ENCODE measurements at places on chromosomes 5 and 9. TPM values are rescaled to one million over a fixed set of nuclear protein-coding genes. Genes with fewer than 3 reads are reported as not detected.
A peak's percentile ranks its signal among the peaks of the same experiment; 100 is the strongest.

SH3PXD2B gene
- polyA plus RNA-seq, result 17.9 TPM

TICAM2 gene
- 0.06 TPM for polyA plus RNA-seq

ABO gene
- polyA plus RNA-seq, result not detected

SPACA9 gene
- polyA plus RNA-seq, result 3.6 TPM

CCDC171 gene
- polyA plus RNA-seq, result 0.46 TPM

SLC6A19 gene
- polyA plus RNA-seq, result not detected

- no peak for DNase-seq
These were observed 1259.8 kb downstream of the PTPRD start for GRCh38 chr9:9352877-9353481.

- DNase-seq, result no peak
These were observed 4.8 kb downstream of the GAS1 start for GRCh38 chr9:86942281-86943200.

DNA sequence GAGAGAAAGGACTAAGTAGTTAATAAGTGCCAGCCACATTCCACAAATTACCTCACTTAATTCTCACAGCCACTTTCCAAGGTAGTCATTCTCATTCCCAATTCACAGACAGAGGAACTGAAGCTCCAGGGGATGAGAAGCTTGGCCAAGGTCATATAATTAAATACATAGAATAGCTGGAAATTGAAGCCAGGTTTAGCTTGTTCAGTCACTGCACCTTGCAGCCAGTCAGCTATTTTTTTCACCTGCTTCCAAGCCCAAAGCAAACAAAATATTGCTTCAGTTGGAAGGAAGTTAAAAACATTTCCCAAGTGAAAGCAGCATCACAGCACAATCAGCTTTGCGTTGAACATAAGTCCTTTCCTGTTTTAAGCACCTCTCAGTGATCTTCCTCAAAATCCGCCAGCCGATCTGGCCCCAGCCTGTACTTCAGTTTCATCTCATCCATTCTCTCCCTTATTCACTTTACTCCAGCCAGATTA, 4.8 kb downstream of the ALDH1A1 start:
- DNase-seq, result no peak

DNA sequence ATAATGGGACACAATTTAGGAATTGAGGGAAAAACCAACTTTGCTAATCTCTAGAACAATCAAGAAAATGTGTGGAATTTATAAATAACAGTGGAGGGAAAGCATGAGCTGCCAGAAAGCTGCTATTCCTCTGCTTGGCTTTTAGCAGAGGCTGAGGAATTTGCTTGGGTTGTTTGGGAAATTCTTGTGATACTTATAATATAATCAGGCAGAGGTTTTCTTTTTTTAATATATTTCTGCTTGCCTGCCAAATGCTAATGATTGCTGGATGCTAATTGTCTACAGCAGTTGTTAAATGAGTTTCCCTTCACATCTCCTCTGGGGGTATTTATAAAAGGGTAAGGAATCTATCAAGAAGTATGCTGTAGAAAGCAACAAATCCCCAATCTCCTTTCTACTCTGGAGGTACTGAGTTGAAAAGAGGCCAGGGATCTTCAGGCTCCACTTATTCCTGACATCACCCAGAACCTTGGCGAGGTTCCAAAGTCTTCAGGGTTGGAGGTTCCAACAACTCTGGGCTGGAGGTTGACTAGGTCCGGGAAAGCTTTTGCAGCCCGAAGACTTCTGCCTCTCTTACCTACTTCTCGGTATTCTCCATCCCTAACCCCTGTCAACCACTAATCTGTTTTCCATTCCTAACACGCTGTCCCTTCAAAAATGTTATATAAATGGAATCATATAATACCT, 60.4 kb upstream of the TMED7 start:
- DNase-seq, result no peak

GRCh38 chr9:135048758-135049444, 38.6 kb upstream of the OLFM1 start:
- no peak for DNase-seq

DNA sequence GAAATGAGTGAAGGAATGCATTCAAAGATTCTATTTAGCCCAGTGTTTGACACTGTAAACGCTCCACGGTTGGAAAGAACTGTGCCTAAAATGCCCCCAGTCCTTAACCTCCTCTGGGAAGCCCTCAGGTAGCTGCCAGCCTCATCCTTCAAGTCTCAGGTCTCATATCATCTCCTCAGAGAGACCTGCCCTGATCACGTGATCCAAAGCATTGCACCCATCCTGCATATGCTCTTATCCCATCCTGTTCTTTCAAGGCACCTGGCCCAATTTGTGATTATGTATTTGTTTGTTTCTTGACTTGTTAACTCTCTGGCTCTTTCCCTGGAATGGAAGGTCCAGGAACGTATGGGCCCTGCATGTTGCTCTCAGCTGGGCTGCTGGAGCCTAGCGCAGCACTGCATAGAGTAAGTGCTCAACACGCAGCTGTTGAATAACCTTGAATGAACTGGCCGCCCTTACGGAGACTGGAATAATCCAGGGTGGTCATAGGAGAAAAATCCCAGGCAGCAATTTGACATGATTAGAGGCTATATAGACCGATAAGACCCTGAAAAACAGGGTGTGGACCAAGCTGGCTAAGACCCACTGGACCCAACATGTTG, 8.7 kb downstream of the C1QTNF2 start:
- no peak for DNase-seq

DNA sequence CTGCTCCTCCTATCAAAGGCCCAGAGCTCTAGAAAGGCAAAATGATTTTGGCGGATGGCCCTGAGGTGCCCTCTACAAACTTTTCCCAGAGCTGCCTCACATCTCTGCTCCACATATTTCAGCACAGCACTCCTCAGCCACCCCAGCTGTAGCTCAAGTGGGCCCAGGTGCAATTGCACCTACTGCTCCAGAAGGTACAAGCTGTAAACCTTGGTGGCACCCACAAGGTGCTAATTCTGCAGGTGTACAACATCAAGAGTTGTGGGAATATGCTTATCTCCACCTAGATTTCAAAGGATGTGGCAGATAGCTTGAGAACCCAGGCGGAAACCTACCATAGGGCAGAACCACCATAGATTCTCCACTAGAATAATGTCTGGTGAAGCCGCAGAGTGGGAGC, 432.2 kb downstream of the TMEM232 start:
- DNase-seq, result no peak

- DNase-seq, result no peak
These were observed 47.8 kb upstream of the NEURL1B start for GRCh38 chr5:172593306-172593705.

DNA sequence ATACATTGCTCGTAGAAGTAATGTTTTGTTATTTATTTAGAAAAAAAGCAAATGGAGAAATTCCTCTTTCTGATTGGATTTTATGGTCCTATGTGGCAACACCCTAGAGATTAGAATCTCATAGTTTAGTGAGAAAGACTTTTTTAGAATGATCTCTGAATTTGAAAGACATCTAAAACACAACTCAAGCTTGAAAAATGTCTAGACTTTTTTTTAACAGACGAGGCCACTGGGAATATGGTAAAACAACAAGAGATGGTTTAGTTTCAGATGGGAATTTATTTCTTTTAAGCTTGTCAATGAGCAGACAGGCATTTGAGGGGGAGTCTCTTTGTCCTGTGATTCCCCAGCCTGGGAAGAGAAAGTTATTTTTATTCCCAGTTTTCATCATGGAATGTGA, 122.1 kb downstream of the NTRK2 start:
- no peak for DNase-seq

GRCh38 chr9:98619788-98620187, 88.9 kb downstream of the GABBR2 start:
- DNase-seq, result no peak

GRCh38 chr5:171367424-171368370, 20.0 kb upstream of the NPM1 start:
- no peak for DNase-seq

- no peak for DNase-seq
These were observed 136.2 kb downstream of the FANCC start for GRCh38 chr9:95181226-95181818.

DNA sequence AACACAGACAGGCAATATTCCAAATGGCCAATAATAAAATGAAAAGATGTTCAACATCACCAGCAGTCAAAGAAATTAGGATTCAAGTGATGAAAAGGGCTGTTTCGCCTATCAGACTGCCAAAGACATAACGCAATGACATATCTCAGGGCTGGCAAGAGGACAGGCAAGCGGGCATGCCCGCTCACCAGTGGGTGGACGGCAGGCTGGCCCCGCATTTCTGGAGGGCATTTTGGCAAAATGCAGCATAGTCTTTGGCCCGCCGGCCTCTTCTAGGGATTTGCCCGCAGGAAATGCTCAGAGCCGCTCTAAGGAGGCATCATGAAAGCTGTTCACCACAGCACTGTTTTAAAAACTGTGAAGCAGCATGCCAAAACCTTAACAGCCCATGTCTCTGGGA, 1.4 kb upstream of the PPP1R26 start:
- no peak for DNase-seq

DNA sequence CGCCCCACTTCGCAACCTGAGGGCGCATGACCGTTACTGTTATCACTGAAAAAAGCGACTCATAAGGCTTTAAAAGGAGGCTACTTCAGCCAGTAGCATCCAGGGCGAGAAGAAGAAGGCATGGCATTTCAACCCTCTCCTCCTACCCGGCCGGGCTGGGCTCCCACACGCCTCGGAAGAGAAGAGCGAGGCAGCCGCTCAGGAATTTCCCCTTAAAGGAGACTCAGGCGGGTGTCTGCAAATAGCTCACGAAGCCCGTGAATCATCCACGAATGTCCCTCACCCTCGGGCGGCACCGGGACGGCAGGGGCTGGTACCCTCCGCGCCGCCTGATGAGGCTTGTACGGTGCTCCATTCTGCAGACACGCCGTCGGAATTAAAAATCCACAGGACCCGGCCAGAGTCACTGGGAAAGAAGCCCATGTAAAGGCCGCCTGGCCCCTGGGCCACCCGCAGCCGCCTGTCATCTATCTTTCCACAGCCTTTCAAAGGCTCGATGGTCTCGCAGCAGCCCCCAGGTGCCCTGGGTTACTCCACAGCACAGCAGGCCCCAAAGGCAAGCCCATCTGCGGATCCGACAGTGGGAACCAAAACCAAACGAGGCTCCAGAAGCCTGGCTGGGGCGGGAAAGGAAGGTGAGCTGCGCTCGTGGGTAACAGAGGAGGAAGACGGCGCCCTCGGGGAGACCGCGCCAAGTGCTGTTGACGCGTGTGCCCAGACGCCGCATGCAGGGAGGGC, 11.8 kb downstream of the SLC12A7 start:
- DNase-seq, result no peak

GRCh38 chr9:18675332-18675731, 201.4 kb downstream of the ADAMTSL1 start:
- DNase-seq, result no peak

DNA sequence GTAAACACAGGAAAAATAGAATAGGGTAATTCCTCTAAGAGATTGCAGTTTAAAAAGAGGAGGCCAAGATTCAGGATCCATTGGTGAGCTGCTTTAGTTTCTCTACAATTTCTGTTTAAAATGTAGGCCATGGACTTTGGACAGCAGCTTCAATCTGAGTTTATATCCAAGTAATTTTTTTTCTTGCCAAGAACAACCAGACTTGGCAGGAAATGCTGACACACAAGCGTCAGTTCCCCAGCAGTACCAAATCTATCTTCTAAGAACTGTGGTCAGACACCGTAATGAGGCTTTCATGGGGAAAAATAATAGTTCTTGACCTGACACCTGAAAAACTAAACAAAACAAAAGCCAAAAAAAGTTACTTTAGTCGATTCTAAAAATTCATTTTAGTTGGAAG, 528.8 kb downstream of the CSNK1G3 start:
- no peak for DNase-seq

DNA sequence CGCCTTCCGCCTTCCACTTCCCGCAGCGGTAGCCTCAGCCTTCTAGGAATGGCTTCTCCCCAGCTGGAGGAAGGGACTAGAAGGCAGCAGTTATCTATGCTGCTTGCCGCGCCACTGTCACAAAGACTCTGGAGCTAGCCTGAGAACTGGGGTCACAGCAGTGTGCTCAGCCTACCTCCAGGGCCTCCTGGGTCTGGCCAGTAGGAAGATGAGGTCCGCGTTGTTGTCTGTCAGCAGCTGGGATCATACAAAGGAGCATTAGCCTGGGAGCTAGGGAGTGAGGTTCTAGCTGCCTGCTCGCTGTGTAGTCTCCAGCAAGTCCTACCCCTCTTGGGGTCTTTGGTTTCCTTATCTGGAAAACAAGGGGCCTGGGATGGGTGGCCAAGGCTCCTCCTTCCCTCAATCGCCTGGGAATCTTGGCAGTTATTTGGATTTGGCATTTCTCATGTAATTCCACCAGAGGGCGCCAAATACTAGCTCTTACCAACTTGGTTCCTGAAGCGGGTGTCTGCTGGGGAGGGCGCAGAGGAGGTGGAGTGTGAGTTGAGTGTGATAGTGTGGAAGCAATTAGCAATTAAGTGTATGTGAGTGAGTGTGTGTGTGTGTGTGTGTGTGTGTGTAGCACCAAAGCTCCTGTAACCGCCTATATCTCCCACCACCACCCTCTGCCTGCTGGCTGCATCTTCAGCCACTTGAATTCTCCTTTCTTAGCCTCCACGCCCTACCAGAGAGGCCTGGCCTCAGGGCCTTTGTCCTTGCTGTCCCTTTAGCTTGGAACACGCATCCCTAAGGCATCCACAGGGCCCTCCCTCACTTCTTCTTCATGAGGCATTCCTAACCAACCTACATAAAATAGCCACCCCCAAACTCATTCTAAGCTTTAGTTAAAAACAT, 97.1 kb downstream of the ENTREP1 start:
- DNase-seq, result peak; percentile 4

GRCh38 chr9:123658792-123659191, 271.1 kb downstream of the DENND1A start:
- DNase-seq, result no peak

DNA sequence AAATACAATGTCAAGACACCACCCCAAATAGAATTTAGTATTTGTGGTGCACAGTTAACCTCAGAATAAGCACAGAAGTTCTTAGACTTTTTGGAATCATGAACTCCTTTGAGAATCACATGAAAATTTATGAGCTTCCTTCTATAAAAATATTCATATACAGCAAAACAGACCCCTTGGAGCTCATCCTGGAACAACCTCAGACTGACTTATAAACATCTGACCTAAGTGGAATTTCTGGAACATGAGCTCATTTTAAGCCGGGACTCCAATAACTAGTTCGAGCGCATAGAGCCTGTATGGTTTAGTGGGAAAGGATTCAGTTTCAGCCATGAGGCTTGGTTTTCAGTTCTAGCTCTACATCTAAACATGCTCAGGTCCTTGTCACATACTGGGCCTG, 192.3 kb downstream of the DEPDC1B start:
- no peak for DNase-seq

Data from keratinocyte (primary cell).